ENCODE measurements at places on chromosomes 6 and 20.
A peak's percentile ranks its signal among the peaks of the same experiment; 100 is the strongest.

- no peak for DNase-seq
These were observed 10.6 kb downstream of the PNPLA1 start for GRCh38 chr6:36280467-36280866.

- DNase-seq: no peak
These were observed 59.2 kb upstream of the RAB32 start for GRCh38 chr6:146484411-146484810.

- DNase-seq: peak; percentile 36
These were observed 63.7 kb upstream of the CD2AP start for GRCh38 chr6:47413752-47414422.

DNA sequence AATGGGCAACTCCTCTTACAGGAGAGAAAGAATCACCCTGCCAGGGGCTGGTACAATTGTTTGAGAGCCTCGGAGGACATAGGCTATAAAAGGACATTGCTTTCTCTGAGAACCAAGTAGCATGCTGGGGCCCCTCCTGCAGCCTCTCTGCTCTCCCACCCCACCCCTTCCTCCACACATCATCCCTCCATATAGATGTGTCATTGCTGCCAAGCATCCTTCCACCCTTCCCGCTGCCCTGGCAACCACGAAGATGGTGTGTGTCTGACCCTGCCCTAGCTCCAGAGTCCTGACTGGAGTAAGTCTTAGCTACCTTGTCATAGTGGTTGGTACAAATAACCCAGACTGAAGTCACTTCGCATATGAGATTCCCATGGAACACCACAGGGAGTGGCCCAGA, 129.7 kb downstream of the SNX5 start:
- no peak for DNase-seq

- no peak for DNase-seq
These were observed 265.0 kb downstream of the CDC5L start for GRCh38 chr6:44652547-44652946.

DNA sequence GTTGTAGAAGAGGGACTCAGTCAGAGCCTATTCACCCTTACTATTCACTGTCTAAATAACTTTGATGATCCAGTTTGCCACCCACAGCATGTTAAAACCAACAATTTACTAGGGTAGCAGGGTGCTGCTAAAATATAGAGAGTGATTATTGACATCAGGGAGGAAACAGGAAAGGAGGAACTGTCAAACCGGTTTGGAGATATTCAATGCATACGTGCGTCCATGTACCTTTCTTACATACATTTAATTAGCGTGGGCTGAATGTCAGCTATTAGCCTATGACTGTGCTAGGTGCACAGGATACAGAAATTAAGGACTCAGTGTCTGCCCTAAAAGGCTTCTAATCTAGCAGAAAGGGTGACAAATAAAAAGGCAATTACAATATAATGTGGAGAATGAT, 57.2 kb downstream of the IL20RA start:
- no peak for DNase-seq

DNA sequence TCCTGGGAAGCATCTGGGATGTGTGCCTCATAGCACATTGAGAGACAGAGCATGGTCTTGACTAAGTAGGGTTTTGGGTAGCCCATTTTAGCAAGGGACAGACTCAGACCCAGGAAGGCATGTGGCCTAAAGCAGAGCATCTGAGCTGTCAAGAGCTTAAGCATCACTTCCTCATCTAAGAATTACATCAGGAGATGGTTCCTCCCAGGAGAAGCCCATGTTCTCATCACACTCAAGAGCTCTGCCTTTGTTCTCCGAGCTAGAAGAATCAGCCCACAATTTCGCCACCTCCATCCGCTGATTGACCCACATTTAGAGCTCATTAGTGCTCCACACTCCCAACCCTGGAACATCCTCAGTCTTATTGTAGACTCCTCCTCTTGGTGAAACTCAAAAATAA, 68.3 kb downstream of the NPEPL1 start:
- DNase-seq: no peak

DNA sequence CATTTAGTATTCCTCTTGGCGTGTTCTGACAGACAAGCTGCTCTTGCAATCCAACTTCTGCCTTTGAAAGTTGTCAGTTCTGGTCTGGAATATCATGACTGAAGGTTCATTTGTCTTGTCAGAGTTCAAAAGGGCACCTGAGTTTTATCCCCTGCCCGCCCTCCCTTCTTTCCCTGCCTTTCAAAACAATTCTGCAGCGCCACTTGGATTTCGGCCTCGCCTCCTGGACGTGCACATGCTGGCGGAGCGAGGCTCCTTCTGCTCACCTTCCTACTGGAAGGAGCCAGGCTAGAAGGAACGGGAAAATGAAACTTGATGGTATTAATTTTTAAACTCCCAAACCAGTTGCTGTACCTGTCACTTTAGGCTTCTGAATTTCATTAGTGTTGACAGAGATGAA, 55.7 kb upstream of the HDGFL1 start:
- no peak for DNase-seq

Measured in CD4-positive, alpha-beta T cell treated with Interleukin-17A for 4 hours (primary cell).